ENCODE measurements at places on chromosomes 6 and 20.

DNA sequence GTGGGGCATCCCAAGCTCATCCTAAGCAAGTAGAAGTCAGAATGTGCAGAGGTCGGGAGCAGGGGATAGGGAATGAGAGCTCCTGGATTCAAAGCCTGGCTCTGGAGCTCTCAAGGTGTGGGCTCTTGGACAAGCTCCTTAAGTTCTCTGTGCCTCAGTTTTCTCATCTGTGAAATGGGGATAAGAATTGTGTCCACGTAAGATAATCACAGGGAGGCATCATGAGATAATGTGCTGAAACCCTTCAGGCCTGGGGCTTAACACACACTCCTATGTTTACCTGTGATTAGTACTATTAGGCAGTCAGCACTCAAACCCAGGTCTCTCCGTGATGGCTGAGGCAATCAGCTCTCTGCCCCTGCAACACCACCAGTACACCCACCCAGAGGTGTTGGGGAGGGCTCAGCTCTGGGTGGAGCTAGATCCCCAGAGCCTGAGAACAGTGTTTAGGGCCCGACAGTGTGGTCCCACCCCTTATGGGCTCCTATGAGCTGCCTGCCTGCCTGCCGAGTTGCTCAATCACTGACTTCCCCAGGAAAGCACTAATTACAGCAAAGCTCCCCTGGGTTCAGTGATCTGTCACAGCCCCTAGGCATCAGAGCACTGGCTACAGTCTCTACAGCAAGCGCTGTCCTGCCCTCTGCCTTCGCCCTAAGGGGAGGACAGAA is 6.3 kb upstream of the SIRPA start:
- no peak for DNase-seq

GRCh38 chr20:33474963-33475362 is 14.9 kb upstream of the CBFA2T2 start:
- DNase-seq = no peak

DNA sequence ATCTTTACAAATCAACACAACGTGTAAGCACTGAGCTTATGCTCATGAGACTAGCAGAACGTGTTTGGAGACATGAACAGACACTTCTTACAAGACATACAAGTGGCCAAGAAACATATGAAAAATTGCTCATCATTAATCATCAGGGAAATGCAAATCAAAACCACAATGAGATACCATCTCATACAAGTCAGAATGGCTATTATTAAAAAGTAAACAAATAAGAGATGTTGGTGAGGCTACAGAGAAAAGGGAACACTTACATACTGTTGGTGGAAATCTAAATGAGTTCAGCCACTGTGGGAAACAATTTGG is 327.9 kb upstream of the SOX4 start:
- DNase-seq = no peak

DNA sequence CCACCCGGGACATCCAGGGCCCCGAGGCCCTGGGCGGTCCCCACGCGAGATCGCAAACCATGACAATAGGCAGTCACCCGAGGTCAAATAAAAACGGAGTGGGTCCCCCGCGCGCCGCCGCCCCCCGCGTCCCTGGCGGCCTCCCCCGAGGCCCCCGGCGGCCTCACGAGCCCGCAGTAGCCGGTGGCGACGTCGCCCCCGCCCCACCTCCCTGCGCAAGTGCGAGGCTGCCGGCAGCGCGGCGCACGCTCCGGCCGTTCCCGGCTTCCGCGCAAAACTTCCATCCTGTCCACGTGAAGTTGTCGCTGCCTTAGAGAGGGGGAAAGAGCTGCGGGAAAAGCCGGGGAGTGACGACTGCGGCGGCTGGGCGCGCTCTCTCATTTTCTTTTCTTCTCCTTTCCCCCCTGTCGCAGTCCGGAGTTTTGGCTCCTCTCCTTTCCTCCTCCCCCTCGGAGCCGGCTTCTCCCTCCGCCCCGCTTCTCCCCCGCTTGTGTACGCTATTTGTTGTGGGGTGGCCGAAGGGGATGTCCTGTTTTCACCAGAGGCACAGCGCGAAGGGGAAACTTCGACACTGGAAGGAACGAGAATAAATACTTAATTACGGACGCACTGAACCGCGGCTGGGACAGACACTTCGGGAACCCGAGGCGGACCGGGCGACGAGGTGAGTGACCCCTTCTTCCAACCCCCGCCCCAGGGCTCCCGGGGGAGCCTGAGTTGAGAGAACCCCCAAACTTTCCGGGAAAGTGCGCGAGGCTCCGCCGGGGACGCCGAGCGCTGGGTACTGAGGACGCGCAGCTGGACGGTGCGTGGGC is at the start of gene EYA4:
Gene EYA4, plus strand, starts transcription at position 272 of the 815 bp plus-strand sequence. CDS start 33,424 bp downstream, outside the sequence.
- DNase-seq = no peak

DNA sequence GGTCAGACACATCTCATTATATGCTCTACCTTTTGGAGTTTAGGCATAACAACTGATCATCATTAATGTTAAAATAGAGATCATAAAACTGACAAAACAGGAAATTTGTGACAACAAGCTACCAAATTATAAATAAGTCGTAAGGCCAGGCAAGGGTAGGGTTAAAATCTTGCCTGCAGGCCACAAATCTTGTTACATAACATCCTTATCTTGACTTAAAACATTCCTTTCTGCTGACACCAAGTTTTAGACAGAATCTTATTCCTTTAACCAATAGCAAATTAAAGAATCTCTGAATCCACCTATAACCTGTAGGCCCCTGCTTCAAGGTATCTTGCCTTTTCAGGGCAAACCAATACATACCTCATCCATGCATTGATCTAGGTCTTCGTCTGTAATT is 32.5 kb upstream of the NKAIN2 start:
- DNase-seq = no peak

Data from GM12864 (cell line).